Natural killer cell treated with Interleukin-12 subunit alpha and Interleukin-12 subunit beta and Interleukin-15 and Interleukin-18, amount 100 ng/mL, for 72 hours (primary cell): ENCODE measurements at places on chromosomes 16 and 17.

DNA sequence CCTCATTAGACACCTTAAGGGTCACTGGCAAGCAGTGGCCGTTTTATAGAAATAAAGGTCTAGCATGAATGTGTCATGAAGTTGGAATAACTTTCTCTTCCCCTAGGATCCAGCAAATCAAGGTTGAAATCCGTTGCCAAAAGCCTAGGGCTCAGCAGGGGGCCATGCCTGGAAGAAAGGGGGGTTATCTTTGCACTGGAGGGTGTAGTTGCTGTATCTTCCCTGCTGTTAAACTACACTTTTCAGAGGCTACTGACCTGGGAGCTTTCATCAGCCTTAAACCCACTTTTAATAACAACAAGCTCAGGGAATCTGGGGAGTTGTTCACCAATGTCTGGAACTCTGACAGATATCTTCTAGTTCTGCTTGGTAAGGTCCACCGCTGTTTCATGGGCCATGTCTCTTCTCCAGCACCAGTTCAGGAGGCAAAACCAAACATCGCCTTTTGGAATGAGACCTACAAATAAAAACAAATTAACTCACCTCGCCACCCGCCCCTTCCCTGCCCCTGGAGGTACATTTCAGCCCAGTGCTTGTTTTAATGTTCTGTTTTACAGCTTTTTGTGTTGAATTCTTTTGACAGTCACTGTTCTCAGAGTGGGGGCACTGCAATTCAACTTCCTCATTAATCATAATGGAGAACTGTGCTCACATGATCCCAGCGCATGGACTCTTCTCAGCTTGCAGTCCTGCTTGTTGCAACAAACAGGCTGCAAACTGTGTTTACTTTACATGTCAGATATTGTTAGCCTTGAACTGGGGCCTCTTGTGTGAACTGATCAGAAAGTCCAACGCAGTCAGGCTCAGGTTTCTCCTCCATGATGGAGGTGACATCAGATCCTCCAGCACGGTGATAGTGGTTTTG lies 508.7 kb downstream of the KCNJ2 start:
- DNase-seq = no peak

DNA sequence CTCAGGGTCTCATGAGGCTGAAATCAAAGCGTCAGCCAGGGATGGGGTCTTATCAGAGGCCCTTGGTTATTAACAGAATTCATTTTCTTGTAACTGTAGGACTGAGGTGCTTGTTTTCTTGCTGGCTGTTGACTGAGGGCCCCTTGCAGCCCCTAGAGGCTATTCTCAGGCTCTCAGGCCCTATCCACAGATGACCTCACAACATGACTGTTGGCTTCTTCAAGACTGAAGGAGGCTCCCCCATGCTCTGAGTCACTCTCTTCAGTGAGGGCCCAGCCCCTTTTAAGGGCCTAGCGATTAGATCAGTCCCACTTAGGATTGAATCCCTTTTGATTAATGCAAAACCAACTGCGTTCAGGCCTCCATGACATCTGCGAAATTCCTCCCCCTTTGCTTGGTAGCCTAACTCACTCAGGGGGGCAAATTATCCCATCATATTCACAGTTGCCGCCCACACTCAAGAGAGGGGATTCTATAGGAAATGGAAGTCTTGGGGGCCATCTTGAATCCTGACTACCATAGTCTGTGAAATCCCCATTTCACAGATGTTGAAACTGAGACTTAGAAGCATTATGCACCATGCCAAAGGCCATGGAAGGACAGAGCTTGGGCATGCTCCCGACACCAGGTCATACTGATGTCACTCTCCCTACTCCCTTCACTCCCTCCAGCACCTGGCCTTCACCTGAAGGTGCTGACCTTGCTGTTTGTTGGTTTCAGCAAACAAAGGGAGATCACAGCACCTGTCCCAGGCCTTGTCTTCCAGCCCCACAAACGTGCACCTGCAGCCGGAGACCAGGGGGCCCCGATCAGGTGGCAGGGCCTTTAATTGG lies 592.3 kb downstream of the MAF start:
- DNase-seq = no peak

DNA sequence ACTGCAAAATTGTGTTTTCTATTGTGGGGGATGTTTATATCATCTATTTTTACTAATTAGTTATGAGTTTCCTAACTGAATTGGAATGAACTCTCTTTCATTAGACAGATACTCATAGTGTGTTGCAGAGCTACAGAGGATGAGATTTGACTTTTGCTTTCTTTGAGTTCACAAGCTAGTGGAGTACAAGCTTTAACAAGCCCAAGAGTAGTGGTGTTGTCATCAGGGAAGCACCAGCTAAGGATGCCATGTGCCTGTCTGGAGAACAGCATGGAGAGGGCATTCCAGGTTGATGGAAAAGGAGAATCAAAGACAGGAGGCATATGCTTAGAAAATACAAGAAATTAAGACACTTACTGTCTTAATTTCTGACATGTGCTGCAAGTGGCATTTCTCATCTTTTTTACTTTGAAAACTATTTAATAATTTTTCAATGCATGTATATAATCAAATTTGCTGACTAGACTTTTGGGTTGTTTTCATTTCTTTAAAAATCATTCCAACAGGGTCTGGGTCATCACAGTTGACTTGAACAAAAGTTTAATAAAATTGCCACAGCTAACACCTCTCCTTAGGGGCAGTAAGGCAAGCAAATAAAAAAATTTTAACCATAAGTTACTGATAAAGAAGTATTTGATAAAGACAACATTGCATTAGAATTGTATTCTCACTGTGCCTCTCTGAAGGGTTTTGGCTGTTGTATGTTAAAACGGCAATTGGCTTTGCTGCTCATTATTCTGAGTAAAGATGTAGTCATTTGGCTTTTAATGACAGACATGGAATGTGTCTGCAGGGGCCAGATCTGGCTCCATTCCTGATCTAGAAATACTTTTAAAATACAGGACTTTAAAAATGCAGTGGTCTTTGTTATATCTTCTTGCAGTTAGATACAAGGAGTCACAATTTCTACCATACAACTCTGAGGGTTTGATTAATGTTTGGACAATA lies 323.7 kb upstream of the CDH11 start:
- DNase-seq = no peak

GRCh38 chr17:50637829-50638605 lies 3.3 kb downstream of the ABCC3 start:
- peak; percentile 29 for DNase-seq

DNA sequence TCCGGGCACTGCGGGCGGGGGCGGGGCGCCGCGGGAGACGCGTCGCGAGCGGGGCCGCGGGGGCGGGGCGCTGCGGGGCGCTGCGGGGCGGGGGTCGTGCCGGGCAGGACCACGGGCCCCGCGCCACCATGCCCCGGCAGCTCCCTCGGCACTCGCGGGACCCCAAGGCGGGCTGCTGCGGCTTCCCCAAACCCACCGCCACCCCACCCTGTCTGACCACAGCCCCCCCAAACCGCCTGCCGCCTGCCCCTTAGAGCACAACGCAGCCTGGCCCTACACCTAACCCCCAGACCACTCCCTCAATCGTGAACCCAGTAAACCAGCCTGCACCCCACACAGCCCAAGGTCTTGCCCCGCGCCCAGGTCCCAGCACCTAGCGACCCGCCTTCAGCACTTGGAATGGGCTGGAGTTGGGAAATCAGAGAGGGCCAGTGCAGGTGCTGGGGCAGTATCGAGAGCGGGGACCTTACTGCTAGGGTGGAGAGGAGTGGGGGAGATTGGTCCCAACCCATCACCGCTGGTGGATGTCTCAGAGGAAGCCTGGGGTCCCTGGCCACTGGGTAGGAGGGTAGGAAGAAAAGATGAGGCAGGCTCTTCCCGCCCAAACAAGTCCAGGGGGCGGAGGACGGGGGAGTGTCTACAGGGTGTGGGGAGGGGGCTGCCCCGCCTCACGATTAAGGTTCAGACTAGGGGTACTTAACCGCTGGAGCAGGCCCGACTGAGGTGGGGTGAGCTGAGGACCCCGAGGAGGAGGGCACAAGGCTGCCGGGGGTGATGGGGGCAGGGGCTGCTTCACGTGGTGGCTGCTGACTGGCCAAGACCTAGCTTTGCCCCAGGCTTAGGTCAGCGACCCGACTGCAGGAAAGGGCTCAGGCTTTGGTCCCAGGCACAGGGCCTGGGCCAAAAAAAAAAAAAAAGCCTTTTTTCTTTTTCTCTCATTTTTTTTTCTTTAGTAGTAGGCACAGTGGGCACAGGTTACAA lies 539 bp upstream of the VAMP2 start:
- DNase-seq = no peak

GRCh38 chr16:17177242-17177958 lies 293.4 kb downstream of the XYLT1 start:
- DNase-seq = no peak

DNA sequence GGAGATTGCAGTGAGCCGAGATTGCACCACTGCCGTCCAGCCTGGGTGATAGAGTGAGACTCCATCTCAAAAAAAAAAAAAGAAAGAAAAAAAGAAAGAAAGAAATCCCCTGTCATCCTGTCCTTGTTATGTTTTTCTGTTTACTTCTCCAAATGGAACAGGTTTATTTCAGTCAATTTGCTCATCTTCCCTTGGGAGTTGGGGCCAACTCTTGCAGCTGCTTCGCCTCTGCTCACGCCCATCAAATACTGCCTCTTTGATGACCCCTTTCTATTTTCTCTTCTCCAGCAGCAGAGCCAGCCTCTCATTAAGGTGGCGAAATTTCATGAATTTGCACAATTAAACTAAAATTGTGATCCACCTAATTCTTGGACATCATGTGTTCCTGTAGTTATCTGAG lies 173.4 kb downstream of the ZNF18 start:
- no peak for DNase-seq

DNA sequence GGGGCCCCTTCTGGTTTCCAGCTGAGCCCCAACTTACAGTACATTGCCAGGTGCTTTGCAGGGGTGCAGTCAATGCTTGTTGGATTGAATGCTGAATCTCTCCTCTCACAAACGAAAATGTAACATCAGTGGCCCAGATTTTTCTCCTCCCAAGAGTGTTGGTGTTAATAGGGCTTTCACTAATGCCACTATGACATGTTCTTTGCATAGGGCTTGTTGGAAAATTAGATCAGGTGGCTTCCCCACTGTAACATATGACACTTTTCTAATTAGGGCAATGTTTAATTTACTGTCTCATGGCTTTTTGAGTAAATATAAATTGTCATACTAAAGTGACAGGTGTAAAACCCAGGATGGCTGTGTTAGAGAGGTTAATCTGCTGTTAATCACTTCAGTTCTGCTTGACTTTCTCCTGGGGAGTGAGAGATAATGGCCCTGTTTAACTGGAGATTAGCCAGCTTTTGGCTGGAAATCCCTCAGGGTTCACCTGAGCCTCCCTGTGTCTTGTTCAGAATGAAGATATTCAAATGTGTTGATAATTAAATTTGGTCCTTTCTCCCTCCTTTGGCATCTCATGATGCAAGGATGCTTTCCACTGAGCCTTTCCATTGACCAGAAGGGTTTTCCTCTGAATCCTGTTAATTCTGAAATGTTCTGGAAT lies 502.3 kb downstream of the RBFOX1 start:
- DNase-seq = no peak

DNA sequence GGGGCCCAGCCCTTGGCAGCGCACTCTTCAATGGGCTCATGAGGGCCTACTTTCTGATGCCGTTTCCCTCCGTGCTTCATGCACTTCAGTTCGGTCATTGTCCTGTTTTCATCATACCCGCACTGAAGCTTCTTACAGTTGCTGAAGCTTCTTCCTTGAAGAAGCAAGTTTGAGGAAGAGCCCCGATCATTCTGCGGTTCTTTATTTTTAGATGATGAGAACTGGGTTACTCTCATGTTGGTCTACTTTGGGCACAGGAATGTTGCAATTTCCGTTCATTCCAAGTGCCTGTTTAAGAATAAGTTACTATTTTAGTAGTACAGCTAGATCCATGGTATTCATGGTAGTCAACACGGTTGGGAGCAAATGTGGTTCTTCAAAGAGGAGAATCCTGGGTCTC lies 587.7 kb upstream of the HSBP1 start:
- DNase-seq = no peak

DNA sequence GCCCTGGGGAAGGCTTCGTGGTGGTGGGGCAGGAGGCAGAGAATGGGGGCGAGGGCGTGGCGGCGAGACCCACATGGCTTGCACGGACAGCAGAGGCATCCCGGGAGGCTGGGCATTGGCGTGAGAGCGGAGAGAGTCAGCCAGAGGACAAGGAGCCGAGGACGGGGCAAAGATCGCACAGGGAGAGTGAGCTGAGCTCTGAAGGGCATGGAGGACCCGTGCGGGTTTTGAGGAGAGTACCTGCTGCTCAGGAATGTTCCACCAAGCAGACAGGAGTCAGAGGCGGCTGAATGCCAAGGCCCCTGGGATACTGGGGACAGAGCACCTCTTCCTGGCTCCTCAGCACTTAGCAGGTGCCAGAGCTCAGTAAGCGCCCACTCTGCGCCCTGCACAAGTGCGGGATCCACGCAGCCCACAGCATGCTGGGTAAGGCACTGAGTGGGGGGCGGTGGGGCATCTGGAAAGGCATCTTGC lies 47.8 kb downstream of the ARHGAP27 start:
- no peak for DNase-seq

DNA sequence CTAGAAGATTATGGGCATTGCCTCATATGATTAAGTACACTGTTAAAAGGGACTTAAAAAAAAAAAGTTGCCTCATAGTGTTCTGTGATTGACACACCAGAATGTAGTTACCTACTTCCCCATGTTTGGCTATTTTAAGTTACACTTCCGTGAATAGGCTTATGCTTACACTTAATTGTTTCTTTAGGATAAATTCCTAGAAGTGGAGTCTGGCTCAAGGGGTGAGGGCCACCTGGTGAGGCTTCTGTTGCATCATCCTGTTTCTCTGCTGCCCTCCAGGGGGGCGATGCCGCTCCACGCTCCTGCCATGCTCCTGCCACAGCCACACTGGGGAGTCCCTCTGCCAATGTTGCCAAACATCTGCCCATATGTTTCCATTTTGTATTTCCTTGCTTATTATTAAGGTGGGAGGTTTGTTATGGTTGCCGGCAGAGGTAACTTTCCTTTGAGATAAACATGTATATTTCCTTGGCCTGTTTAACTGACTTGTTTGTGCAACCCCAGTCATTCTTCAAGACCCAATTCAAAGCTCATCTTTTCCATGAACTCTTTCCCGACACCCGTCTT lies 73.1 kb downstream of the KSR1 start:
- no peak for DNase-seq

- no peak for DNase-seq
These were observed 102.4 kb downstream of the ENGASE start for GRCh38 chr17:79176792-79177601.

DNA sequence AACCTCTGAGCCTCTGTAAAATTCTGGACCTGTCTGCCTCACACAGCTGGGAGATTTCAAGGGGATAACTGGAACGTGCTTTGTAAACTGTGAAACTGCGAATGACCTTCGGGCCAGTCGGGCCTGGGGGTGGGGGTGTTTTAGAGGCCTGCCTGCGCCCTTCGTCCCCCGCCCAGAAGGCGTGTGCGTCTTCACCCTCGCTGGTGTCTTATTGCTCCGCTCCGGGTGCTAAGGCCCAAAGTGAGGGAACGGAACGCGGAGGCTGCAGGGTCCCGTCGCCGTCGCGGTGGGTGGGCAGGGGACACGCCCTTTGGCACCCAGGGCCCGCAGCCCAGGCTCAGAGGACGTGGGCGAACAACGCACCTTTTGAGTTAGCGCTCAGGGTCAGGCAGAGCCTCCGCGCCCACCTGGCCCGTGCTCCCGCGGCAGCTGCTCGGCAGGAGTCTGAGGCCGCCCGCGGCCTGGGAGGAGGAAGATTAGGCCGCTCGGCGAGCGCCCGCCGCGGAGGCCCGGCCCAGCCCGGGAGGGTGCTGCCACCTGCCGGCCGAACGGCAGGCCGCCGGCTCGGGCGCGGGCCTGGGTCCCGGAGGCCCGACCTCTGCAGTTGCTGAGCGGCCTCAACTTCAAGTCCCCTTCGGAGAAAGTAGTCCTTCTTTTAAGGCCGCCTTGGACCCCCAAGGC lies 29.7 kb downstream of the DCAKD start:
- DNase-seq = peak; percentile 74
